Activated CD4-positive, alpha-beta T cell treated with anti-CD3 and anti-CD28 coated beads, Interleukin-10, Interleukin-2, amounts not matched to agents 100 ng/mL and 50 ng/mL, durations not matched to agents 16 hours and 8 hours (primary cell): ENCODE measurements at places on chromosomes 6 and 20.

DNA sequence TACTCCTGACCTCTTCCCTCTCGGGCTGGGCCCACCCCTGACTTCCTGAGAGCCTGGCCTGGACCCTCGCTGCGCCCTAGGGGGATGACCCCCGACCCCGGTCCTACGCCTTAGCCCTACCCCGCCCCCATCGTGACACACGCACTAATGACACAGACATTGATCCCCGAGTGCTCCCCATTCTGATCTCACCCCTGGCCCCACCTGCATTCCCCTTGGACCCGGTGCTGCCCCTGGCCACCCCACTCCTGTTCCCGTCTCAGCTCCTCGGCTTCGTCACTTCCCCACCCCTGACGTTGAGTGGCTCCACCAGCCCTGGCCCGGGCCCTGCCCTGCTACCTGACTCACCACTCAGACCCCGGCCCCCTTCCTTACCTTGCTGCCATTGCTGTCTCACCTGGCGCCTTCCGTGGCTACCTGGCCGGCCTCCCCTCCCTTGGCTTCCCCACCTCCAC is 12.1 kb downstream of the RBCK1 start:
- DNase-seq = no peak

- no peak for DNase-seq
Observed at GRCh38 chr6:158003910-158004700, 22.4 kb downstream of the SYNJ2 start.

- DNase-seq = no peak
Observed at GRCh38 chr6:113805811-113806495, 51.2 kb upstream of the MARCKS start.

DNA sequence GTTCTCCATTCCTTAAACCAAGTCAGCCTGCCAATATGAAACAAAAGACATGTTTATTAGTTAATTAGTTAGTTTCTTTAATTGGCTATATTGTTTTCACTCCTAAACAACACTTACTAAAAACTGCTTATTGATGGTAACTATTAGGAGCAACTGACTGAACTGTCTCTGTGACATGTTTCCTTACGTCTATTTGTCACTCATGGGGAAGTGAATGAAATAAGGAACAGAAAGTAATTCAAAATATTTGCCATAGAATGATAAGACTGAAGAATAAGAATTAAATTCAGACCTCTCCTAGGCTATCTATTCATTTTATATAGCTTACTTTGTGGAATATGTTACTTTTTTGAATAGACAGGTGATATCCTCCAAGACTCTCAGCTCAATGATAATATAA is 217.2 kb downstream of the LAMA2 start:
- no peak for DNase-seq
